ENCODE measurements at places on chromosomes 12 and 14. TPM values are rescaled to one million over a fixed set of nuclear protein-coding genes. Genes with fewer than 3 reads are reported as not detected.

DNA sequence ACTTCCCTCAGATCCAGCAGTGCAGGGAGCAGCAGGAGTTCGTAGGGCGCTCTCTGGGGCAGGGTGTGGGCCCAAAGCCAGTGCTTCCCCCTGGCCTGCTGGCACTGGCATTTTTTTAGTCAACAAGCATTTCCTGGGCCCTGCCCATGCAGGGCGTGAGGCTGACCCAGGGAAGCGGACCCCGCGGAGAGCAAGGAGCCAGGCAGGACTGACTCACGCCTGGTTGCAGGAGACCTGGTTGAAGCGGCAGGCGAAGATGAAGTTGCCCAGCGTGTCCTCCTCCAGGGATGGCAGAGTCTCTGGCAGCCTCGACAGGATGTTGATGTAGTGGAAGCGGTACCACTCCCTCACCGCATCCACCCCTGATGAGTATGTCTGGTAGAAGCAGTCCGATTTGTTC lies 13.5 kb downstream of the SCNN1A start:
- peak; percentile 94 for DNase-seq

- no peak for DNase-seq
Measured at GRCh38 chr14:70002589-70003346, 123.6 kb downstream of the SMOC1 start.

DNA sequence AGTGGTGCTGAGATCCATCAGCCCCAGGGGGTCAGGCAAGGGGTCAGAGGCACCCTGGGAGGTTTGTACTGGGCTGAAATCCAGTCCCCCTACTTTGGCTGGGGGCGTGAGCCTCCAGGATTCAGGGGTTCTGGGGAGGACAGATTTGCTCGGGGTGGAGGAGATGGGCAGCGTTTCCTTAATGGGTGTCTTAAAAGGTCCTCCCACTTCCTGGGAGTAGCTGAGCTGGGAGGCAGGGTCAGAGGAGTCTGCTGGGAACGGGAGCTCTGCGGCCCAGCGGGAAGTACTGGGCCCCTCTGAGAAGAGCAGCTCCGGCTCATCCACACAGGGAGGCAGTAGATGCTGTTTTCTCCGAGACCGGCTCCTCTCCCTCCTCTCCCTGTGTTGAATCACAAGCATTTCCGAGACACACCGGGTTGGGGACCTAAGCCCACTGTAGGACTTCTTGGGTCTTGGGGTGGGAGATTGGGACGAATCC lies 2.1 kb upstream of the TEX52 start:
- no peak for DNase-seq

GRCh38 chr12:63093084-63093483 lies 57.9 kb downstream of the AVPR1A start:
- DNase-seq, result no peak

DNA sequence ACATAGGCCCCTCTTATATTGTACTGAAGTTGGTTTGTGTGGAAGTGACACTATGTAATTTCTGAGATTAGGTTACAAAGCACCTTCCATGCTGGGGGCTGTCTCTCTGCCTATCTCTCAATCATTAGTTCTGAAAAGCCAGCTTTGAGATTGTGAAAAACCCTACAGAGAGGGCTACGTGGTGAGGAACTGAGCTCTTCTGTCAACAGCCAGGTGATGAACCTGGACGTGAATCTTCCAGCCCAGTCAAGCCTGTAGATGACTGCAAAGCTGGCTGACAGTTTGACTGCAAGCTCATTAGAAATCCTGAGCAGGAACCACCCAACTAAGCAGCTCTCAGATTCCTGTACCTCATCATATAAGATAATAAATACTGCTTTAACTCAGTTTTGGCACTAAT lies 36.3 kb upstream of the BBS10 start:
- DNase-seq, result no peak

DNA sequence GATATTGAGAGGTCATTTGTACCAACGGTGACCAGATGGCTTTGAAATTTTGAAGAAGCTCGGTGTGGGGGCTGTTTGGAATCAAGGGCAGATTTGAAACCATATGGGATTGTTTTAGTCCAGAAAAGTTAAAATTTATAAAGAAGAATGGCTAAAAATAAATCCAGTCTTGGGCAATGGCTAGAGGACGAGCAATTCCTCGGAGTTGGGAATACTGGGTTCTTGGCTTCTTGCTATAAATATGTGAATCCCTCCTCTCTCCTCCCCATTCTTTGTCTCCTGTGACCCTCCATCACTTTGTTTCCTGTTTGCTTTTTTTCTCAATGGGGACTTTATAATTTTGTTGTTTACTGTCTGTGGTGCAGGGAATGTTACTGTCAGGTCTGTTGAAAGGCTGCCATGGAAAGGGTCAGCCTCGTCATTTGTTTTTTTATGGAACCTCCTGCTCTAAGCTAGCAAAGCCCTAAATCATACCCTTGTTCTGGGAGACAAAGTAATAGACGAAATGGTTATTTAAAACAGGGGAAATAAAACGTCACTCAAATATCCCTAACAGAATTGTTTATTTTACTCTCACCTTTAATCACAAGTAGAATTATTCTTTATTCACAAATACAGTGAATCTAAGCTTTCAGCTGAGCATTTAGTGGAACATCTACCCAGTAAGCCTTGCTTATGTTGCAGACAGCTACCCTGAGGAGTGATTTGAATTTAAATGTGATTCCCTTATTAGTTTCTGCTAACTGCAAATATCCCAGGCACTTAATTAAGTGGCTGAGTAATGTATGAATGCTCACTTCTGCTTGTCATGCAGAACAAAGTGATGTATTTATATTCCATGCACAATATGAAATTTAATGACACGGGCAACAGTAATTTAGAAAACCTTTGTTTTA lies 273.1 kb upstream of the NOVA1 start:
- DNase-seq, result no peak

DNA sequence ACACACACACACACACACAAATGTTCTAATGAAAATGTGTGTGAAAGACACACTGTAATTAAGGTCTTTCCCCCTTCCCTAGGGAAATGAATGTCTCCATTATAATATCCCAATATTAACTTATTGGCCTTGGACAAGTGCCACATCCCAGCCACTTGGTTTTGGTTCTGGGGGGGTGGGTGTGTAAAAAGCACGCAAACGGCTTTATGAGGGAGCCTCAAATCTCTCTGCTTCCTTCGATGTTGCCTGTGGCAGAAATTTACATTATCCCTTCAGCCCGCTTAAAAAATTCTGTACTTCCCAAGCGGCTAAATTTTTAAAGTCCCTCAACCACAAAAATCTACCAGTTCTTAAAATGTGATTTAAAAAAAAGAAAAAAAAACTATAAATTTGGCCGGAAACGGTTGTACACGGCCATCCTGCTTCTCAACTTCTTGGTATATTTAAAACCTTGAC lies 432 bp downstream of the C14orf93 start:
- no peak for DNase-seq

DNA sequence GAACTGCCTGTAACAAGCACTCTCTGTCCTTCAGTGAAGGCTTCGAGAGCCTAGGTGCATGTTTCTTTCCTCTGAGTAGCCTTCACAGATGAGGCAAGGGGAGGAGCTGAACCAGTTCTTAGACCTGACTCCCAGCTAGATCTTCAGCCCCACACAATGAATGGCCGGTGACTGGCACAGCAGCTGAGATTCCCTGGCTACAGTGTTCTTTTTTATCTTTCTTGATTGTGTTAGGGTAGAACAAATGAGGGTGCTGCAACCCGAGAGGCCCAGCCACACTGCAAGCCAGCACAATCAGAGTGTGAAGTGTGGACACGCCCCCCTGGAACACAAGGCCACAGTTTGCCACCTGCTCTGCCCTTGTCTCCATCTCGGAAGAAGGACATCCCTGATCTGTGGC lies 19.1 kb upstream of the COL2A1 start:
- DNase-seq, result no peak

DNA sequence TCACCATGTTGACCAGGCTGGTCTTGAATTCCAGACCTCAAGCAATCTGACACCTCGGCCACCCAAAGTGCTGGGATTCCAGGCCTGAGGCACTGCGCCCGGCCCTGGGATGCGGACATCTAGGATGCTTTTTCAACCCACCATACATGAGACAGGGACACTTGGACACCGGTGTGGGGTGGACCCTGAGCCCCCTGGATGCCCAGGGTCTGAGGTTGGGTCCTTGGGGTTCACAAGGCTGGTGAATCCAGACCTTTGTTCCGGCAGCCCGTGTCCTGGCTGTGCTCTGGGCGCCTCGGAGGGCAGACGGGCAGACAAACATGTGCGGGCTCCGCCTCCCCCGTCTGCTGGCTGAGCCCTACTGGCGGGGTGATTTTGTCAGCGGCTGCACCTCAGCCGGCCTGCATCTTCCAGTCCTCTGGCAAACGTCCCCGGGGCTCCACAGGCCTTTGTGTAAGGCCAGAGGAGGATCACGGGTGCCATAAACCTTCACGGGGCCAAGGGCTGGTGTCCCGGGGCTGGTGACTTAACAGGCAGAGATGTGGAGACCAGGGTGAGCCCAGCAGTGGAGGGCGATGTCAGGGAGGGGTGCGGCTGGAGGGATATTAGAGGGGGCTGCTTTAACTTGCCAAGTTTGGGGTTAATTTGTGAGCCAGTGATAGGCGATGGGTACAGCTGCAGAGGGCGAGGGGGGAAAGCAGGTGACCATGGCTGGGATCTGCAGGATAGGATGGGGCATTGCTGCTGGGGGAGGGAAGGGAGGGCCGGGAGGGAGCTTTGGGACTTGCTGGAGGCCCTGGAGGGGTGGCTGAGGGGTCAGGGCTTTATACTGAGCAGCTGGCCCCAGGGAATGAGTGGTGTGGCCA lies 5.8 kb downstream of the ASPG start:
- DNase-seq, result no peak

DNA sequence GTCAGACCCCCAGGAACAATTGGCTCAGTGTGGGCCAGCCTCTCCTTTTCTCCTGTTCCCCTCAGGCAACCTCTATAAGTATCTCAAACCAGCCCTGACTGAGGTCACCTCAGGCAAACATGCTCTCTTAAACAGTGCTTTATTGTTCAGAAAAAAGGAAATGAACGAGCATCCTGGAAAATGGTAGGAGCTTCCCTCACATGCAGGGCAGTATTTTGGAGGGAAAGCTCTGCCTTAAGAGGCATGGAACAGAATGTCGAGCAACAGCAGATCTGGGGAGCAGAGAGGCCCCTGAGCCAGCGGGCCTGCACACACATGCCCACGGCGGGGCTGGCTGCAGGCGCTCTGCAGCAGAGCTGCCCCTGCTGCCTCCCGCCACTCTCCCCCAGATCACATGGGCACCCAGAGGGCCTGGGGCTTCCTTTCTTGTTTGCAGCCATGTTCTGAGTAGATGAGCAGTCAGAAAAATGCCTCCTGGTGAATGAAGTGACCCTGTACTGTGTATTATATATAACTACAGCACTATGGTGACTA lies 42.0 kb downstream of the MOK start:
- DNase-seq, result peak; percentile 96

GRCh38 chr14:103562429-103563225 lies at the start of the genes BAG5 and COA8:
BAG5 (minus strand) TSS chr14:103562657; CDS start chr14:103561164, 1,493 bp downstream.
COA8 (plus strand) TSS chr14:103562960; CDS start chr14:103563002, 42 bp downstream.
- peak; percentile 78 for DNase-seq

- DNase-seq, result no peak
Measured at GRCh38 chr14:36426836-36427235, 93.2 kb downstream of the NKX2-1 start.

GRCh38 chr14:67514650-67515385 lies 18.3 kb upstream of the PLEKHH1 start:
- peak; percentile 10 for DNase-seq

GRCh38 chr14:22521449-22522239 lies 67.4 kb downstream of the DAD1 start:
- DNase-seq, result no peak

DNA sequence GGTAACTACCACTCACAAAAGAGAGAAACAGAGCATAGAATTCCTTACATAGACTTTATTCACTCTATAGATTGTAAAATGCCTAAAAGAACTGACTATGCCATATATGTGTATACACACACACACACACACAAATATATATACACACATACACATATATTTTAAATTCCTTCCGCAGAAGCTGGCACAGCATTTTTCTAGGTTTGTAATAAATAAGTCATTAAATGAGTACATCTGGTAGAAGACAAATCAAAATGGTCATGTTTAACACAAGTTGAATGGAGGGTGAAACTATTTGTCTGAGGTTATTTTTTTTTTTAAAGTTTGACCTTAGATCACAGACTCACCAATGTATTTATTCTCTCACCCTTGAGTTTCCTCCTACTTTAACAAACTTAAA lies 58.2 kb downstream of the CCER1 start:
- no peak for DNase-seq

GRCh38 chr12:69623970-69624369 lies 13.3 kb upstream of the LRRC10 start:
- no peak for DNase-seq

Gene COX8C
- total RNA-seq, result not detected

Gene BDKRB1
- not detected for total RNA-seq

Gene KRT72
- total RNA-seq, result not detected

Gene SPTB
- total RNA-seq, result 1.9 TPM

Gene TSPAN19
- total RNA-seq, result 0.10 TPM

Gene MLEC
- total RNA-seq, result 98.3 TPM

Gene ITPR2
- 9.3 TPM for total RNA-seq

Gene CLEC12A
- not detected for total RNA-seq

Gene PTCSC3
- not detected for total RNA-seq

Gene C12orf54
- not detected for total RNA-seq

Gene RGS6
- not detected for total RNA-seq

Gene TMEM132C
- total RNA-seq, result not detected

Gene TMEM117
- total RNA-seq, result 12.7 TPM

All from HT1080 (cell line).